A549 treated with CpdA at 1 μM for 4 hours (cell line): ENCODE measurements at places on chromosomes 13 and 19. TPM values are rescaled to one million over a fixed set of nuclear protein-coding genes. Genes with fewer than 3 reads are reported as not detected.

CABP5 gene
- total RNA-seq = not detected in 5 replicates

DCT gene
- total RNA-seq = not detected in 5 replicates

PLIN4 gene
- total RNA-seq = 0.20 to 0.27 TPM (median 0.21 TPM) in 5 replicates

RNF17 gene
- total RNA-seq = not detected in 5 replicates

GARRE1 gene
- 9.0 to 14.0 TPM (median 12.2 TPM) in 5 replicates for total RNA-seq

NLRP5 gene
- not detected in 5 replicates for total RNA-seq

ZNF677 gene
- not detected in 5 replicates for total RNA-seq

ZNF90 gene
- total RNA-seq = not detected in 5 replicates

CAPN12 gene
- total RNA-seq = 4.8 to 7.1 TPM (median 5.9 TPM) in 5 replicates
